ENCODE measurements at places on chromosomes 2 and 18.

GRCh38 chr18:56711708-56712445, 60.7 kb downstream of the WDR7 start:
- no peak for DNase-seq

GRCh38 chr18:78596794-78597345, 382.7 kb upstream of the SALL3 start:
- DNase-seq = no peak

GRCh38 chr2:78757191-78757590, 268.3 kb upstream of the REG3G start:
- no peak for DNase-seq

- no peak for DNase-seq
These were observed 114.8 kb upstream of the PTPRM start for GRCh38 chr18:7452331-7452730.

GRCh38 chr2:109260886-109261700, 132.1 kb downstream of the SH3RF3 start:
- DNase-seq = no peak

GRCh38 chr2:238117199-238118154, 17.3 kb downstream of the ESPNL start:
- no peak for DNase-seq

- no peak for DNase-seq
These were observed 92.9 kb downstream of the DTNA start for GRCh38 chr18:34802959-34803358.

DNA sequence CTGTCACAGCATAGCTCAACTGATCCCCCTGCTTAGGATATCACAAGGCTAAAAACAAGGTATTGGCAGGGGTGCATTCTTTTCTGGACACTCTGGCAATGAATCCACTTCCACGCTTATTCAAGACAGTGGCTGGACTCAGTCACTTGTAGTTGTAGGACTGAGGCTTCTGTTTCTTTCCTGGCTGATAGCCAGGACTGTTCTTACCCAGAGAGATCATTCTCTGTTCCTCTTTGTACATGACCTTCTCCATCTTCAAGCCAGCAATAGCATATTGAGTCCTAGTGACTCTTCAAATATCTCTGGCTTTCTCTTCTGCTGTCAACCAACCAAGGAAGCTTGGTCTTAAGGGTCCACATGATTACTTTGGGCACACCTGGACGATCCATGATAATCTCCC, 241.3 kb downstream of the RBM43 start:
- DNase-seq = no peak

- no peak for DNase-seq
These were observed 222.5 kb upstream of the COPS8 start for GRCh38 chr2:236862961-236863728.

- no peak for DNase-seq
These were observed 32.9 kb downstream of the INO80C start for GRCh38 chr18:35464831-35465279.

- DNase-seq = no peak
These were observed 33.2 kb upstream of the NAB1 start for GRCh38 chr2:190615555-190616200.

- no peak for DNase-seq
These were observed 69.4 kb upstream of the UBE2E3 start for GRCh38 chr2:180910831-180911665.

GRCh38 chr2:124480958-124481357, 455.9 kb downstream of the CNTNAP5 start:
- DNase-seq = no peak

DNA sequence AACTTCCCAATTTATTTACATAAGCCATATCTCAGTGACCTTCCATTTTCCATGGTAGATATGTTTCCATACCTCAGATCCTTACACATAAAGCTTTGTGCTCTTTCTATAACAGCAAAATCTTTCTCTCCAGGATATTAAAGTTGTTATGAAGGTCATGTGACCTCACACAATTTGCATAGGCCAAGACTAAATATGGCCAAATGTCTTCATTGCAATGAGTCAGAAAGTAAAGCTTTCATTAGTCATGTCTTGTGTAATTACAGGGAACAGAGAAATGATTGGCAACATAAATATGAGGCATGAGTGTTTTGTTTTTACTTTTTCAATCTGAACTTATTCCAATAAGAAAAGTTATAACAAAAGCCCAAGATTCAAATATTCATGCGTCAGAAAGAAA, 243.5 kb downstream of the ASXL3 start:
- DNase-seq = no peak

GRCh38 chr2:21317131-21317530, 193.4 kb downstream of the TDRD15 start:
- no peak for DNase-seq

DNA sequence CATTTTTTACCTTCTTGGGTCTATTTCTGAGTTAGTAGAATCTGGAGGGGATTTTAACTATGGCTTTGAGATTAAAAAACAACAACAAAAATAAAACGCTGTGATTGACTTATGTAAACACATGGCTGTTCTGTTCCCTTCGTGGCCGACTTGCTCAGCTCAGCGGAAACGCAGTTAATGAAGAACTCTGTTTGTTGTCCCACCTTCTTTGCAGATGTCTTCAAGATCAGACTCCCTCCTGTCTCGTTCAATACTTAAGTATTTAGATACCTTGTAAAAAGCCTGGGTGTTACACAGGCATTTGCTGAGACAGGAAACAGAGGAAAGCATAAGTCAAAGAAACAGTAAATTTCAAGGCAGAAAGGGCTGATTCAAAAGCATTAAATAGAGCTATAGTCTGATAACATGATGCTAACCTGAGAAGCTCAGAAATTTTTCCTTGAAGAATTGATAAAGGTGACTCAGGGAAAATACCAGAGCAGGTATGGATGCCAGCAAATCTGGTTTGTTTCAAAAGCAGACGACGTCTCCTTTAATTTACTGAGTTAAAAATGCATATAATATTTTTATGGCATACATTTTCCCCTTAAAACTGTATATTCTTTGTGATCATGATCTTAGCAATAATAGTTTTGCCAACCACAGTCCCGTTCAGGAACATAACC, 21.7 kb upstream of the POLI start:
- no peak for DNase-seq

- no peak for DNase-seq
These were observed 754.0 kb upstream of the SOX11 start for GRCh38 chr2:4938206-4938605.

DNA sequence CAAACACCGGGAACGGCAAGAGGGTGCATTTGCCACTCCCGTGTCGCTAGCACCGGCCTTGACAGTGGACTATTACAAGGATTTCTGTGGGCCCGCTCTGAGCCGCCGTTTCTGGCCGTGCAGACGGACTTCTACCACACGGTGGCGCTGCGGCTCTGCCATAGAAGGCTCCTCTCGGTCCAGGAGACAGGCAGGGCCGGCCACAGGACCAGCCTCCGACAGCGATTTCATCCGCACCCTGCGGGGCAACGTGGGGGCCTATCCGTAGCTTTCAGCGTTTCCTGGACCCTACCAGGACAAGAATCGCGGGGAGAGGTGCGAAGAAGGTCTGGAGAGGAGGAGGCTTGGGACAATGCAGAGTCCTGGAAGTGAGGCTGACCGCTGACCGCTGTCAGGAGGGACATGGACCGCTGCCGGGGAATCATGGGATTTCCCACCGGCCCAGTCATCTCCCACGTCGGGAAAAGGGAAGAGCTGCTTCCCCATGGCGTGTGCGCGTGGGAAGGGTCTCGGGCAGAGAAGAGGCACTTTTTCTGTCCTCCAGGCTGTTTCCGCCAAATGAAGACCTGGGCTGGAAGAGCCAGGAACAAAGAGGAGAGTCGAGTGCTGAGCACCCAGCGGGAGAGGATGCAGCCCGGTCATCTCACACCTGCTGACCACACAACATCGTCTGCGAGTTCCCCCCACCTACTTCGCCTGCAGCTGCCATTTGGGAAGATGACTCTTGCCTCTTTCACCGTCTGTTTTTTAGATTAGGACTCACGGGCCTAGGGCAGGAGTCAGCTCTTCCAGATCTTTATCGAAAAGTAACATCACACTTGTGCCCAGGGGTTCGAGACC, 35.5 kb upstream of the HAAO start:
- DNase-seq = no peak

GRCh38 chr2:234885118-234885517, 66.7 kb upstream of the SH3BP4 start:
- DNase-seq = no peak

GRCh38 chr2:182585001-182585400, 131.1 kb upstream of the DNAJC10 start:
- no peak for DNase-seq

DNA sequence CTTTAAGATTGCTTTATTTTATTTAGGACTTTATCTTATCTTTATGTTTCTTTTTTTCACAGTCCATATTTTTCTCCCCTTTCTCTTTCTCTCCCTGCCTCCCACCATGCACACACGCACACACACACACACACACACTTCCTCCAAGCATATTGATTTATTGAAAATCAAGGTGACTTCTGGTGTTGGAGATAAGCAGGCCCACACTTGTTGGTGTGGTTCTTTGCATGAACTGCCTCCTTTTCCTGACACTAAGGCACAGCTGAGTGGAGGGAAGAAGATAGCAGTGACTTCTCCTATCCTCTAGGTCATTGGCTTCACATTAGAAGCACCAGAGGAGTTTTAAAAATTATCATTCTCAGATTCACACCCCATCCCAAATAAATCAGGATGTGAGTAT, 18.0 kb downstream of the TBR1 start:
- no peak for DNase-seq

DNA sequence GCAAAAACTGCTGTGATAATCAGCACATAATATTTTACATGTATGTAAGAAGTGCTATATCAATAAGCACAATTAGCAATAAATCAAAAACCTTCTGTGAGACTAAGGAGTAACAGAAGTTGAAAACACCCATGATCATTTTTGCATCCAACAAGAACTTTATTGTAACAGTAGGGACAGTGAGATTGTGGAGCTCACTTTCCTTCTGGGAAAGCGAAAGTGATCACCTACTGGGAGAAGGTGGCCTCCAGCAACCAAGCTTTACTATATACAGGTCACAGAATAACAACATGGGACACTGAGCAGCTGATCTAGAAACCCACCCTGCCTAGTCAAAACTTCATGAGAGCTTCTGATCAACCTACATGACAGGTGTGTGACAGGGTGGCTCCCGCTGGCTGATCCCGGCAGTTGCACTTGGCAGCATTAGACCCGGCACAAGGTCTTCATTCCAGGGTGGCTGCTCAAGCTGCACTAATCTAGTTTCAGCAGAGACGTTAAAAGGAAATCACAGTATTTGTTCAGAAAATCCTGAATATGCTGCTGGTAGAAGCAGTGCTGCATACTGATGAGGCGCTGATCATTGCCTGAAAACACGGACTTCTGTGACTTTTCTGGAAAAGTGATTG, 63.5 kb upstream of the ARL5A start:
- DNase-seq = no peak

DNA sequence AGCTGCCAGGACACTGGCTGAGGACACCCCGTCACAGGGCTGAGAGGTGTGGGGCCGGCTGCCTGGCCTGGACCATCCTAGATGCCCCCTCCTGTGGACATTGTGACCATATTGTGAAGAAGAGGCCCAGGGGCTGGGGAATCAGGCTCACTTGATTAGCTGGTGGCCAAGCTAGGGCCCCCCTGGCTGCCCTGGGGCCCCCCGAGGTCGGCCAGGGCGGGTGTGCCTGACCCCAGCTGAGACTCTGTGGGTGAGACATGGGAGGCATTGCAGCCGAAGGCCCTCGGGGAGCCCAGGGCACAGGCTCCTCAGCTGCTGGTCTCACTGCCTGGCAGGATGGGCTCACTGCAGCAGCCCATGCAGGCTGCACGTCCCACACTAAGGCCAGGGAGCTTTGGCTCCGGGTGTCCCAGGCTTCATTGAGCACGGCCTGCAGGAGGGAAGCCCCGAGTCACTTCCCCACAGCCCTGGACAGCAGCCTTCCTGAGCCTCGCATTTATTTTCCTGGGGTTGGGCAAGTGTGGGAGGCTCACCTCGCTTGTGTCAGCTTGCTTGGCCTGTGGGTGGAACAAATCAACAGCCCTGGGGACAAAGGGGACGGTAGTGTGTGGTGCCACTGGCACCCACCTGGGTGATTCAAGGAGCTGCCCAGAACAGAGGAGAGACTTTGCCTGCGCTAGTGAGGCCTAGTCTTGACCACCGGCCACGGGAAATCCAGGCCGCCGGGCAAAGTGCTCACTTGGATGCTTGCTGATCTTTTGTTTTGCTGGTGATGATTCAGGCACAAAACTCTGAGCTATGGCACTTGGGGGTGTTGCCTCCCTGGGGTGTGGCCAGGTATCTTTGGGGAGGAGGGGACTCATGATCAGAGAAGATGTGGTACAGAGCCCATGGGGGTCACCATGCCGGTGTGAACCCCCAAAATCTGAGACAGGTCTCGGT, 1.3 kb downstream of the GAL3ST2 start:
- DNase-seq = no peak

DNA sequence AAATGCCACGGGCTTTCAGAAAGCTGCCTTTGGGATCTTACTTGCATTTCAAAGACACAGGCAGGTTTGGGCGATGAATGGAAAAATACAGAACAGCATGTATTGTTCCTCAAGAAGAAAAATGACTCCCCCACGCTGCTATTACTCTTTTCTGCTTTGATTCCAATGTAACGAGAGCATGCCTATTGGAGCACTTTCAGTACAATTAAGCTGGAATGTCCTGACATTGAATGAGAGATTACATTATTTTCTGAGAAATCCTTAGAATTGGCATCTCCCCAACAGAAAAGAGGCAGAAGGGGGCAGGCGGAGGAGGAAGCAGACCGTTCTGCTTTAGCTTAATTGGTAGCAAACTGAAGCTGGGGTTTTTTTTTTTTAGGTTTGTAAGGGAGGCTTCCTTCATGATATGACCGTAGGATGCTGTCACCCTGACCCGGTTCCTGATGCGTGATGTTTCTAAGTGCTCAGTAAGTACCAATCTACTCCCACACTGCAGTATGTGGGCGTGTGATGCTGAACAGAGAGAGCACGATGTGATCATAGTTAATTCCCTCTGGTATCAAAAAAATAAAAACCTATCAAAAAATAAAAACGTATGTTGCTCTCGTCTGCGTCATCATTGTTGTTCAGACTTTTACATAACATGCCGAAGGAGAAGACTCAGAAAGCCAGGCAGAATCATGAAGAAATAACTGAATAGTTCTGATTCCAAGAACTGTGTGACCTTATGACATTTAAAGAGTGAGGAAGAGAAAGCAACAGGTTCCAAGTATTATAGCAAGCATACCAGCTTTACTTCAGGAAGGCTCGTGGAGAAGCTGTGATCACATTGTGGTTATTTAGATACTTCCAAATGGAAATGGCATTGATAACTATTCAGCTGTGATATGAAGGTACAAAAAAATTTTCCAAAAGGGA, 40.5 kb downstream of the LONRF2 start:
- DNase-seq = no peak

Measured in SK-N-MC (cell line).